ENCODE measurements at places on chromosomes 16 and 17.

- no peak for DNase-seq
Observed at GRCh38 chr17:82097919-82098168, 192 bp downstream of the FASN start.

- no peak for DNase-seq
Observed at GRCh38 chr16:87303431-87303930, 13.7 kb downstream of the C16orf95 start.

- DNase-seq = no peak
Observed at GRCh38 chr17:46777943-46778915, 40.3 kb downstream of the WNT3 start.

GRCh38 chr16:69931631-69932030 is 19.5 kb upstream of the CLEC18A start:
- DNase-seq = no peak

GRCh38 chr16:27408602-27409031 is 6.6 kb downstream of the IL21R start:
- no peak for DNase-seq

DNA sequence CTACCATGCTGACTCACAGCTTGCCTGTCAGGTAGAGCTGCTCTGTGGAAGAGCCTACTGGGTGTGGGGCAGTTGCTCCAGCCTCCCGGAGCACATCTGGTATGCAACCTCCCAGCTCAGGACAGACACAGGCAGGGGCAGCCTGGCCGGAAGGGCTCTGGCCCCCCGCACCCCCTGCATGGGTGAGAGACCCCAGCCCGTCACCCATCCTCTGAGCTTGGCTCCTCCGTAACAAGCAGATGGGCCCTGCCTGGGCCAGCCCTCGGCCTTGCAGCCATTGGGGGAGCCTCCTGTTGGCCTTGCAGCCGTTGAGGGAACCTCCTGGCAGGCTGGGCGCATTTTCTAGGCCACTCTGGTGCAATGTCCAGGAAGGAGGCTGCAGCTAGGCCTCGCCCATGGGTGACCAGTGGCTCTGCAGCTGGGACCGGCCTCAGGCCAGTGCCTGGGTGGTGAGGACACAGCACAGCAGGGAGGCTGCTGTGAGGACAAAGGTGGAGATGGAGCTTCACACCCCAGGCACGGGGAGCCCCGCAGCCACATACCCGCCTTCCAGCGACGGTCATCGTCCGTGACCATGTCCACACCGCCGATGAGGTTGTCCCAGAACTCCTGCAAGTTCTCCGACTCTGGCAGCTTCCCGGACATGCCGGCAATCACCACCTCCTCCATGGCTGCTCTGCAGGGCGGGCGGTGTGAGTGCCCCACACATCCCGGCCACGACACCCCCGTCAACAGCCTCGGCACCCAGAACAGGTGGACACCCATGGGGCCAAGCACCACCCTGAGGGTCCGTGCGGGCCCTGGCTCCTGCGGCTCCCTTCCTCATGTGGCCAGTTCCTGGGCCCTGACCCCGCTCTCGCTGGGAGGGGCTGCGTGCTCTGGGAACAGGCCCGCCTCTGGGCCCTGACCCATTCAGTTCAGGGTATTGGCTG is 2.0 kb downstream of the FASN start:
- DNase-seq = no peak

- DNase-seq = peak; percentile 70
Observed at GRCh38 chr16:3364774-3365427, 9.2 kb downstream of the OR2C1 start.

GRCh38 chr17:41301916-41302901 is at the start of gene KRTAP29-1:
Gene KRTAP29-1 (minus strand): TSS chr17:41302851. CDS start chr17:41302851, 0 bp downstream.
- DNase-seq = no peak

- DNase-seq = no peak
Observed at GRCh38 chr16:87161822-87162676, 155.1 kb downstream of the C16orf95 start.

DNA sequence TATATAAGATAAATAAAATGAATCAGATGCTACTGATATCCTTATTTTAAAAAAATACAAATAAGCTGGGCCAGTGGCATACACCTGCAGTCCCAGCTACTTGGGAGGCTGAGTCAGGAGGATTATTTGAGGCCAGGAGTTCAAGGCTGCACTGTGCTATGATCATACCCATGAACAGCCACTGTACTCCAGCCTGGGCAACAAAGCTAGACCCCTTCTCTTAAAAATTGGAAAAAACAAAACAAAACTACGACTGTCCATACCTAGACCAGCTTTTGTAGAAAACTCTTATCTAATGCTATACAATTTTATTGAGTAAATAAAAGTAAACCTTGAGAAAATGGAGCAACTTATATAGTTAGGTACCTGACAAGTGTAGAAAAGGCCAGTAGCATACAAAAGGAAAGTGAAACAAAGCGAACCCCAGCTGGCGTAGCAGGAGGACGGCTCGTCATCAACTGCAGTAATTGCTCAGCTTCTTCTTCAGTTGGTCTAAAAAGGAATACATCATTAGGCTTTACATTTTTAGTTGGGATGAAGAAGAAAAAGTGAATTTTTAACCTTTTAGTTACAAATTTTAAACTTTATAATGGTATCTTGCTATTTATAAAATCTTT is 23.6 kb downstream of the INTS2 start:
- no peak for DNase-seq

DNA sequence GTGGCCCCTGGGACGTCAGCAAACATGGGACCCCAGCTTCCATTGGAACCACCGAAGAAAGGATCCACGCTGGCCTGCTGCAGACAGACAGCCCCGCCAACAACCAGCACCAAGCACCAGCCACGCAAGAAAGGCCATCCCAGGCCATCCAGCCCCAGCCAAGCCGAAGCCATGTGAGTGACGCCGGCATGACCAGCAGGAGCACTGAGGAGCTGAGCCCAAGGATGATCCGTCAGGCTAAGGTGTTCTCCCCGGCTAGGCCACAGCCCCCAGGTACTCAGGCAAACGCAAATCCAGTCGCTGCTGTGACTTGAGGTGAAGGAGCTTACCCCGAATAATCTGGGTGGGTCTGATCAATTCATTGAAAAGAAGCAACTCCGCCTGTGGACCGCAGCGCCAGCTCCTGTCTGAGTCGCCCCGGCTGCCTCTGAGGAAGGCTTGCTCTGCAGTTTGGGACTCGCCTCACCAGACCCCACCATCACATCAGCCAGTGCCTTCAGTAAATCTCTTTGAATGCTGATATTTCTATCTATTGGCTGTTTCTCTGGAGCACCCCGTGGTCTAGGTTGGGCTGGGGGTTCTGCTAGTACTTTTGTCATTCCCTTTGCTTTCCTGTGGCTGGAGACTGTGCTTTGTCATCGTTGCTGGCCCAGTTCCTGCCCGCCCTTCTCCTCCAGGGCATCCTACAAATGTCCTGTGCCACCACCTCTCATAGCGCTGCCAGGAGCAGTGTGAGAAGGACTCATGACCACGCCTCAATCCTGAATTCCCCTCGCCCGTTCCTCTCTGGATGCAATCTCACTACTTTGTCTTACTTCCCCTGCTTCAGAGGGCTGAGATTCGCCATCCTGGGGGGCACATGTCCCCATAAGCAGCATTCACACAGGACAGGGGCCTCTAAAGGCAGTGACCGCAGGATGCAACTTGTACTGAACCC is 8.1 kb upstream of the CBX2 start:
- DNase-seq = no peak

DNA sequence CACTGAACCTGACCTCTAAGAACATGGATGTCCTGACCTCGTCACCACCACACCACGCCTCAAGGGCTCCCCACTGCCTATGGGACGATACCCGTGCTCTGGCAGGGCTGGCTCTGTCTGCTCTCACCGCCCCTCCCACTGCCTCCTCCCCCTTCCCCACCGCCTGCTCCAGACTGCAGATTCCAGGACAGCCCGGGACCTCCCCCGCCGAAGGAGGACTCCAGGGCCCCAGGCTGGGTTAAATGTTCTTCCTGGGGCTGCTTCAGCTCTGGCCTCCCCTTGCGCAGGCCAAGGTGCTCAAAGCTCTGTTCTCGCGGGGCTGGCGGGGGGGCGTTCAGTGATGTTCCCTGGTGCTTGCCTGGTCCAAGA is 3.1 kb downstream of the NPW start:
- DNase-seq = no peak

Data from activated gamma-delta T cell treated with anti-CD3 and anti-CD28 coated beads, Interleukin-2, amount 50 U/mL, for 16 hours (primary cell).